ENCODE measurements at places on chromosomes 11 and 22. TPM values are rescaled to one million over a fixed set of nuclear protein-coding genes. Genes with fewer than 3 reads are reported as not detected.
A peak's percentile ranks its signal among the peaks of the same experiment; 100 is the strongest.

The AP2A2 gene
- 53.5 TPM for total RNA-seq

The TRIM64 gene
- not detected for total RNA-seq

DNA sequence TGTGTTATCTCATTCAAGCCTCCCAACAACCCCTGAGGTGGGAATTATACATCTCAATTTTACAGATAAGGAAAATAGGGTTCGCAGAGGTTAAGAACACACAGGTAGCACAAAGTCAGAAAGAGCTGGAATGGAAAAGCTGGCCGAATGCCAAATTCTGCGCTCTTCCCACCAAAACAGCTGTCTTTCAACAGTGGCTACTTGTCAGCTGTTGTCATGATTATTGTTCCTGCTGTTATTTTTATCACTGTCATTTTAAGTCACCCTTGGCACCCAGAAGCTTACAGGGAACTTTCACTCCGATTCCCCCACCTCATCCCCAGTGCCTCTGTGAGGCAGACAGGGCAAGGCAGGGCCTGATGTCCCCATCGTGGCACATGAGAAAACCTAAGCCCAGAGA, 74.5 kb upstream of the CSNK2A3 start:
- DNase-seq = no peak

- no peak for DNase-seq
Measured at GRCh38 chr22:49157529-49158339, 669.9 kb downstream of the BRD1 start.

GRCh38 chr11:68033708-68034045, 3.2 kb downstream of the NDUFS8 start:
- peak; percentile 81 for DNase-seq

GRCh38 chr22:28710107-28710506, 30.5 kb upstream of the TTC28 start:
- no peak for DNase-seq

Data from Right ventricle myocardium superior (tissue), 1 donor.